ENCODE measurements at places on chromosomes 4 and X. TPM values are rescaled to one million over a fixed set of nuclear protein-coding genes. Genes with fewer than 3 reads are reported as not detected.

Gene F8A2
- total RNA-seq: not detected

Gene TMA16
- 21.2 TPM for total RNA-seq

Gene ASIC5
- not detected for total RNA-seq

Gene FATE1
- not detected for total RNA-seq

Gene PDGFRA
- total RNA-seq: 112 TPM

Gene BEND2
- not detected for total RNA-seq

Gene F8A1
- 3.9 TPM for total RNA-seq

Gene MAGEA12
- total RNA-seq: not detected

Gene TRMT44
- total RNA-seq: 17.1 TPM

Gene MAGEA1
- not detected for total RNA-seq

Gene TCEAL6
- 10.1 TPM for total RNA-seq

Gene DDX53
- not detected for total RNA-seq

Gene LEF1
- 26.5 TPM for total RNA-seq

Gene PROM1
- 26.5 TPM for total RNA-seq

Gene FOXR2
- not detected for total RNA-seq

Gene PNCK
- 52.6 TPM for total RNA-seq
